ENCODE measurements at places on chromosomes 4 and X.

- no peak for DNase-seq
Observed at GRCh38 chrX:38704146-38704882, 96.9 kb upstream of the MID1IP1 start.

GRCh38 chr4:121062521-121062920 is 9.8 kb downstream of the NDNF start:
- DNase-seq: no peak

DNA sequence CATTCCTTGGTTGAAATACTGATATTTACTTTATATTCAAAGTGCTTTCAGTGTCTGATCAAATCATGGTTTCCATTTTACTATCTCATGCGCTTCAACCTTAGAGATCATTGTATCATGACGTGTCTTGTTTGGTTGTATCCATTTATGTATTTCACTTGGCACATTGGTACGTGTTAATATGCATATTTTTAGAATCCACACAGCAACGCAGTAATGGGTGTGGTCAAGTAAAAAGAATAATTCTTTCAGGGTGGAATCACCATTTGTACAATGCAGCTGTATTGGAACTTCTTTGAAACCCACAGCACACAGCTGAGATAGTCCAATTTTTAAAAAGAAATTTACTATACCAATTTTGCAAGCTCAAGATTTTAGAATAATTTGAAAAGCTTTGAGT is 29.1 kb downstream of the VCX start:
- DNase-seq: no peak

GRCh38 chr4:11842620-11843263 is 414.0 kb upstream of the HS3ST1 start:
- DNase-seq: no peak

GRCh38 chrX:39899856-39900776 is 197.6 kb downstream of the BCOR start:
- DNase-seq: peak; percentile 5

DNA sequence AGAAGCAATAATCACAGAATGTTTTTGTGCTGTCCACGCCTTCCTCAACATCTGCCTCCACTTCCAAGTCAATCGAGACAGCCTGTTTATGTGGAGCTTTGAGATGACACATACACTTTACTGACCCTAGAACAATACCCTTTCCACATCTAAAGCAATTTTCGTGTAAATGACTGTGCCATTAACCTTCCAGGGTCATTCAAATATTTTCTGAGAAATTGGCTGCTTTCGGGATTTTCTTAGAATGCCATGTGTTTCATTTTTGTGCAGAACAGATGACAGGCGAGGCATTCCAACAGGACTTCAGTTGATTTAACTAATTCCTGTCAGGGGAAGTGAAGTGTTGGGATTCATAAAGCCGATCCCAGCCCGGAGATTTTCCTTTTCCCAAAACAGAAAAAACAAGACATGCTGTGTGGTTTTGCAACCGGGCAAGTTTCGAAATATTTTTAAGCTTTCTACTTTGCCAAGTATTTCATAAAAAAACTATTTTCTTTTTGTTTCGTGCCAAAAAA is 73.9 kb downstream of the SORBS2 start:
- no peak for DNase-seq

DNA sequence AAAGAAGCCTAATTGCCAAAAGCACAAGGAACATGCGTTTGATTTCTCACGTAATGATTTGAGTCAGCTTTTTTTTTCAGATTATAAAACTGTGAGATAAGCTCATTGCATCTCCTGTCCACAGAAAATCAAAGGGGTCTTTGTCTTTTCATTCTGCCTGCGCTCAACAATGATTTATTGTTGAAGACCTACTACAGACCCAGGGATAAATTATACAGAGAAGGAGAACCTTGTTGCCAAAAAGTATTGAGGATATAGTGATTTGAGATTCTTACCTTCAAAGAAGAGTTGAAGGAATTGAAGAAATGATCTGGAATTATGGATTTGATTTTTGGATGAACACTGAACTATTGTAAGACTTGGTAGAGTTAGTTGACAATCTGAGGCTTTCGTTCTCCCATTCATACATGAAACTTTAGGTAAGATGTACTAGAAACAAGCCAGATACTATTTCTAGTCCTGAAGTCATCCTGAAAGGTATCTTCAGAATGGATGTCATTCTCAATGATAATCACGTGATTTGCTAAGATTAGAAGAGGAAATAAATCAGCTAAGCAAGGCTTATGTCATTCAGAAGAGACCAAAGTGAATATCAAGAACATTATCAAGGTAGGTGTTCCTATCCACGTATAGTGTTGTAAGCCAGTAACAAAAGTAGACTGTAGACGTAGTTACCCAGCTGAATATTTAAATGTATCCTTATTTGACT is 71.1 kb upstream of the SCOC start:
- no peak for DNase-seq

DNA sequence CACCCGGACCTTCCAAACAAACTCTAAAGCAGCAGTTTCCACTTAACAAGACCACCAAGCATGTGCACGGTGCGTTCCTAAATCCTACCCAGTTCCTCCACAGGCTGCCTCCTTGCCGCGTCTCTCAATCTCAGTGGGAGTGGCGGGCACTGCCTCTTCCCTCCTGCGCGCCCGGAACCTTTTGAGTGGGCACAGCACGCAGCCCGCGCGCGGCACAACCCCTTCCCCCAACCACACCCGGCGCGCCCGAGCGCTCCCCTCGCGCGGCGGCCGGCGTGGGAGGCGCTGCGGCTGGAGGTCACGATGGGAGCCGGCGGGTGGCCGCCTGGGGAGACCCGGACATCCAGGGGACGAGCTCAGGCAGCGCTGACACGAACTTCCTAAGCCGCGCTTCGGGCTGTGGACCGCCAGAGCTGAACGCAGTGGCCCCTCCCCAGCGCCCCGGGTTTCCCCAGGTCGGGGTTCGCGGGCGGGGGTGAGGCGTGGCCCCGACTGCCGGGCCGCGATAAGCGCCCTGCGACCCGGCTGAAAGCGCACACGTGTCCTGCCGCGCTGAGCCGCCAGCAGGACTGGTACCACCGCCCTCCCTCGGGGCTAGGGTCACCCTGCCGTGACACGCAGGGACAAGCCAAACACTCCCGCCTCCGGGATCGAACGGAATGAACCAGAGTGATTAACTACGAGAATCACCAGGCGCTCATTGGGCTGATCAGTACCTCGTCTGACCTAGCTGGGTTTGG is at the start of gene ABCG2:
ABCG2 (minus strand) TSS at position 151 of the 740 bp plus-strand sequence. CDS start 18,644 bp downstream, outside the sequence.
- no peak for DNase-seq

GRCh38 chr4:113960684-113961321 is 18.6 kb downstream of the ARSJ start:
- no peak for DNase-seq

GRCh38 chr4:60683973-60684372 is 516.2 kb upstream of the ADGRL3 start:
- no peak for DNase-seq

DNA sequence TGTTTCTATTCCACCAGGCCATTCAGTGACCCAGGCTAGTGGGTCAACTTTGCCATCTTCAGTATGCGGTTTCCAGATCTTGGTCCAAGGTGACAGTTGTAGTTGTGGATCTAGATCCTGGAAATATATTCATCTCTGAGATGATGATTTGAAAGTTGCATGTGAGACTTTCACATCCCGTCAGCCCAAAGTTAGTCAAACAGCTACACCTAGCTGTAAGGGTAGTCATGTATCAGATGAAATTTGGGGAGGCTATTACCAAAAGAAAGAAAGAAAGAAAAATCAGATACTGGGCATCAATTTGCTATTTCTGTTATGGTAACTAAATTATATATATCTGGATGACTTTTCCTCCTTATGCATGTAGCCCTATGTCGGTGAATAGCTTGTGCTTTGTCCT is 259.4 kb upstream of the ARX start:
- no peak for DNase-seq

DNA sequence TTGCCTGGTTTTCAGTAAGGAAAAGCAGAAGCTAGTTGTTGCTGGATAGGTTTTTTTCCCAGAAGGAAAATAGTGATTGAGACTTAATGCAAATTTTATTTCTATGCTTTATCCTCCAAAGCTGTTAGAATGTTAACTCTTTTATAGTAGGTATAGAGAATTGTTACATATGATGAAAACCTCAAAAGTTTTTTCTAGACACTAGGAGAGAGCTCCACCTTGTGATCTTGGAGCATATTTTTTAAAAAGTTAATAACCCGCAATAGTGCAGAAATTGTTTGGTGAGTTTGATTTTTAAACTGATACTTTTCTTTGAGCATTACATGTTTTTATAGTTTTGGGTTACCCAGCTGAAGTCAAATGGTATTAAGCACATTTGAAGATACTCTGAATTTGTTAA is 56.5 kb downstream of the STAG2 start:
- DNase-seq: no peak

GRCh38 chr4:49516796-49517195 is 530.7 kb downstream of the CWH43 start:
- peak; percentile 40 for DNase-seq

GRCh38 chrX:13043138-13043537 is 1.3 kb downstream of the FAM9C start:
- no peak for DNase-seq

- DNase-seq: peak; percentile 61
Observed at GRCh38 chr4:6633091-6633906, 7.2 kb upstream of the MRFAP1 start.

- DNase-seq: no peak
Observed at GRCh38 chrX:50726296-50726695, 87.7 kb downstream of the SHROOM4 start.

DNA sequence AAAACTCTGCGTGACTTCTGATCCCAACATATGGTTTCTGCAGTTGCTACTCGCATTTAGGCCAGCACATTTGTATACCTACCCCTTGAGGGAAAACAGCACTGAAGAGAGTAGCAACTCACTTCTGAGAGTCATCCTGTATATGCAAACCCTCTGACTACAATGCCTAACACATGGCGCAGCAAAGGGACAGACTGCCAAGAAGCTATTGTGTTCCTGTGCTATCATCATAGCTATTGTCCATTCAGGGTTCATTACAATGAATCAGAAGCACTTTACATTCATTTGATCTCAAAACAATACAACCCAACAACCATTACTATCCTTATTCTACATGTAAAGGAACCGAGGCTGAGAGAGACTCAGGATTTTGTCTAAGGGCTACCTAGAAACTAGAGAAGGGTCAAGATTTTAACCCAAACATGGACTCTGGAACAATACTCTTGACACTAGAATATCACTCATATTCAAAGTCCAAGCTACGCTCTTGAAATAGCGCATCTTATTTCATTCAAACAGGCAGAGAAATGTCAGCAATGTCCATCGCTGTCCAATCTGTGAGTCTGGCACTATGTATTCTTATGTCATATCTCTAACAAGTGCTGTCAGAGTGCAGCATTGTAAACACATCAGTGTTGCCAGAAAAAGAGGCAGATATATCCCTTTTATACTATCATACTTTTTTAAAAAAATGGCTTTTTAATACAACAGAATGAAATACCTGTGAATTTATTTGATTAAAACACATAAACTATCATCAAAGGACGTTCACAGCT is 173.6 kb downstream of the CORIN start:
- no peak for DNase-seq

- DNase-seq: no peak
Observed at GRCh38 chr4:14387647-14388046, 614.6 kb upstream of the CPEB2 start.

DNA sequence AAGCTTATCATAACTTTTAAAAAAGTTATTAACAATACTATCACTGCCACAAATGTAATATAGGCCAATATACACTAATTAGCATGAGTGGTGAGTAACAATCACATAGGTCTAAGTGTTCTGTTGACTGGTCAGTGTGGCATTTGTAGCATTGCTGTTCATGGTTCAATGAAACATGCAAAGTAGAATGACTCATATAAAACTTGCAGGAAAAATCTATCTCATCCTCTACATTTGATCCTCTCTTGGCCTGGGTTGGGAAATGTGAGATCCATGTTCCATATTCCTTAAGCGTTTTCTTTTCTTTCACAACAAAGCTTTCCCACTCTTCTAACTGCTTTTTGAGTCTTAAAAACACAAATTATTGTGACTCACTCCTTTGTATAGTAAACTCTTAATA is 1418.7 kb downstream of the FSTL5 start:
- DNase-seq: no peak

GRCh38 chr4:921830-922331 is 10.2 kb downstream of the GAK start:
- peak; percentile 77 for DNase-seq

DNA sequence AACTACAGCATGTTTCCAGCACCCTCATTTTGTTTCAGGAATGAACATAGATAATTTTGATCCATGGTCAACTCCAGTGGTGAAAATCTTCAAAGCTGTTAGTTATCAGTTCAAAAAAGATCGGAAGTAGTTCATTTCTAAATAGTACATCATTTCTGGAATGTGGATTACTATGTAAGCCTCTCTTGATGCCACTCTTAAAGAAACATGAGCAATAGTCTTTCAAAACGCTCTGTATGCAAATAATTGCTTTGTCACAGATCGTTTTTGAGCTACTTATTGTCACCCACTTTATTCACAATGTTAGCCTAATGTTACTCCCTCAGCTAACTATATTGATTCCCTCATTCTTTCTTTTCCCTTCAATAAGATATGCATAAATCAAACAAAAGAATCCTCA is 65.7 kb downstream of the NEIL3 start:
- DNase-seq: no peak

GRCh38 chr4:80266902-80267380 is 477 bp downstream of the FGF5 start:
- DNase-seq: no peak

DNA sequence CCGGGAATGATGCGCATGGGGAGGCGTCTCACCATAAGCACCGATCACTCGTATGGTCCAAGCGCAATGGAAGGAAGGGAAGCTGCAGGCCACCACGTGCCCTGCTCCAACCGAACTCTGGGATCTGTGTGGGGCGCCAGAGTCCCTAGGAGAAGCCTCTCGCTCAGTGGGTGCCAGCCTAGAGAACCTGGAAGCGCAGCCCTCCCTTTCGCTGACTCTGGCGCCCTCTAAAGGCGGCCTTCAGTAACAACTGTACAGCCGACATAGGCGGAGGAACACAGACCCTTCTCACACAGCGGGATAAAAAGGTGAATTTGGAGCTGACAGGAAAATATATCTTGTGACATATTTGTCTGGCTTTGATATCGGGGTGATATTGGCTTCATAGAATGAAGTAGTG is 76.0 kb downstream of the INTS6L start:
- no peak for DNase-seq

DNA sequence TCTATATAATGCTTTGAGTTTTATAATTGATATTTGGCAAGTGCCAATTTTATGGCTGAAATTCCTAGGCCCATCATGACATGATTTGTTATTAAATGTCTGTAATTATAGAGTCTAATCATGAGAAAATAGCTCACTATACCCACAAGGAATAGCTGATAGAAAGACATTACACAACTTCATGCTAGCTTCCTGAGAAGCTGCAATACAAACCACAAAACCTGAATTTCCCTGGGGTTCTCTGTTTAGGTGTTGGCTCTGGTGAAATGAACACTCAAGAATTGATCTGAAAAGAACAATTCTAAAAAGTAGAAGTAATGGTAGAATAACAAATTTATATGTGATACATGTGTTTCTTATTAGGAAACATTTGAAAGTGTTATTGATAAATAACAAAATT is 169.6 kb downstream of the GASK1B start:
- DNase-seq: no peak

DNA sequence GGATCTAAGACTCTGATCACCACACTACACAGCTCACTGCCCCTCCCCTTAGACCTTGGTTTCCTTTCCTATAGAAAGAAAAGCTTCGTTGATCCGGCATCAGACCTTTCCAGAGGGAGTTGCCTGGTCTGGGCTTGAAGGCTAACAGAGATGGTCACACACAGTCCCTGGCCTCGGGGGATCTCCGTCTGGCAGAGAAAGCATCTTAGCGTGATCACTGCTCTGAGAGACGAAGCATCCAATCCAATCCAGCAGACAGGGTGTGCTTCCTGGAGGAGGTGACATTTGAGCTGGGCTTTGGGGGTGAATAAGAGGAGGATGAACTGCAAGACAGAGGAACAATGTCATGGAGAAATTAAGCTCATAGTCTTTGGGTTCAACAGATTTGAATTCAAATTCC is 49.5 kb downstream of the HTRA3 start:
- DNase-seq: peak; percentile 41

Data from suprapubic skin (tissue), 4 donors.